ENCODE measurements at places on chromosomes 2 and 18.

DNA sequence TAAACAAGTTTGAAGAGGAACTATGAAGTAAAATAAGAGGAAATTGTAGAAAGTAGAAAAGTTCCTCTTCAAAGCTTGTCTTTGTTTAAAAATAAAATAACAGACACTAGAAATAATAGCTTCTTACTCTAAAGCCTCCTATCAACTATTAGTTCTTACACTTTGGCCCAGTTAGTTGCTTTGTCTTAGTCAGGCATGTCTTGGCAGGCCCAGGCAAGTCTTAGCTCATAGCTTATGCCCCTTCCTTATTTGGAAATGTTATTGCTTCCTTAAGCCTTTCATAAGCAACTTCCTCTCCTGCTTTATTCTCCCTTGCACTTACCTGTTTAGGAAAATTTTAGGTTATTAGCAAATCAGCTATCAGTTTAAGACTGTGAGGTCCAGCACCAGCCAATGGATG lies 950.6 kb upstream of the LRATD1 start:
- no peak for DNase-seq

DNA sequence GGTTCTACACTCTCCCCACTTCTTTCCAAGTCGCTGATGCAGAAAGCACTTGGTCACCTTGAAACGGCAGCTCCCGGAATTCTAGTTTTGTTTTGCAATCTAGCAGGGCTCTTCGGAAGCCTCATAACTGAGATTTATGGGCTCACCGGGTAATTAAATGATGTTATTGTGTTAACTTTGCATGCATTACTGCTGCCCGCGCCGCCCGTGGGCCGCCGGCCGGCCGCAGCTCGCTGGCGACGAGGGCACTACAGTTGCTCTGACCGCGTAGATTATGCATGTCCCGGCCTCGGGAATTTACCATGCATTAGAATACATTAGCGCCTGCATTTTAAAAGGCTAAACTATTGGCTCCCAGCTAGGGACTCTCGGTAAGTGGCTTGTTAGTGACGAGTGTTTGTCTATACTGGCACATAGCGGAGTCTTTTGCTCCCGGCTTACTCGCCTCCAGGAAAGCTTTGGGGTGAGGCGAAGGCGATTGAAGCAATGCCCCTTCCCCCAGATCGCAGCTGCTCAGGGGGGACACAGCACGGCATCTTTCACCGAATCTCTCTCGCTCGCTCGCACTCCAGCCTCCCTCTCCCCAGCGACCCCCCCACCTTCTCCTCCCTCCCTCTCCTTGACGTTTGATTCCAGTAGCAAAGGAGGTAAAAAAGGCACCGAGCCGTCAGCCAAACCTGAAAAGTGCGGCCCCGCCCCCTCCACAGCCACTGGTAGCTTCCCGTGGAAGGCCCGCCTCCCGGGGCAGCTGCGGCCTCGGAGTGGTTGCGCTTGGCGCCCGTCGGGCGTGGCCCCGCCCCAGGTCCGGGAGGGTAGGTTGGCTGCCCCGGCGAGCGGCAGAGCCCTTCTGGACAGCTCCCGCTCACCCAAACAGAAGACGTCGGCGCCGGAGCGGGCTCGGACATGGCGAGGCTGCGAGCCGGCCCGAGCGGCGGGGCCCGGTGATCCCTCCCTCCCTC lies at the start of gene ONECUT2:
TSS of gene ONECUT2 (plus strand) at position 839 of the 959 bp plus-strand sequence. CDS start 343 bp downstream, outside the sequence.
- DNase-seq: peak; percentile 29

- DNase-seq: no peak
These were observed 69.5 kb downstream of the MYO5B start for GRCh38 chr18:50125456-50125855.

DNA sequence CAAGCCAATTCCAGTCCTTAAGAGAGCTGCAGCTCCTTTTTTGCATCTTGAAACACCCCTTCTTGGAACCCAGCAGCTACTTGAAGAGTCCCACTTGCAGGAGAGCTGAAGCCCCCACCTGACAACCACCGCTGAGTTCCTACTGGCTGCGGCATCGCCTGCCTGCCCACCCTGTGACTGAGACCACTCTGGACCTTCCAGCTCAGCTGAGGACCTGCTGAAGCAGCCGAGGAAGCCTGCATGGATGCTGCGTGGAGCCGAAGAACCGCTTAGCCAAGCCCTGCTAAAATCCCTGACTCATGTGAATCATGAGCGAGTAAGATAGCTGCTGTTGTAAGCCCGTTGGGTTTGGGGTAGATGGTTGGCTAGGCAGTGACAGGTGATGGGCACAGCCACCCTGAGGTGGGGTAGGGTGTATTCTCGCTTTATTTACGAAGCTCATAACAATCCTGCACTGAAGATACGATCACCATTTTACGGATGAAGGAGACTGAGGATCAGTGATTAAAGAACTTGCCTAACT lies 78.4 kb downstream of the INHBB start:
- no peak for DNase-seq

DNA sequence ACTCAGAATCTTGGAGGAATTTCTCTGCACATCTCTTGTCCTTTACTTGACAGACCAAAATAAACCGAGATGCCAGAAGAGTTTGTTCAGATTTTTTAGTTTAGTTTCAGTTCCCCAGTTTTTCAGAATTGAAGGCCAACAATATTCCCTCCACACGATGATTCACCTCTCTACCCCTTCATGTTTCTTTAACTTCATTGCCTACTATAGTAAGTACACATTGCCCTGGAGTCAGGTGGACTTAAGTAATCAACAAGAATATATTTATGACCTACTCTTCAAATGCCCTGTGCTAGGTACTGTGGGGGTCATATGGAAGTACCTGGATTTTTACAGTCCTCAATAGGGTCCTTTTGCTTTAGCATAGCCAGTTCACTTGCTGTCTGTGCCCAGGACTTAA lies 79.6 kb upstream of the CTLA4 start:
- no peak for DNase-seq

- no peak for DNase-seq
These were observed 951.6 kb upstream of the SLC39A10 start for GRCh38 chr2:194705398-194705797.

GRCh38 chr2:7619203-7619970 lies 702.2 kb downstream of the RNF144A start:
- no peak for DNase-seq

GRCh38 chr2:38074764-38075506 lies 1.0 kb downstream of the CYP1B1 start:
- no peak for DNase-seq

DNA sequence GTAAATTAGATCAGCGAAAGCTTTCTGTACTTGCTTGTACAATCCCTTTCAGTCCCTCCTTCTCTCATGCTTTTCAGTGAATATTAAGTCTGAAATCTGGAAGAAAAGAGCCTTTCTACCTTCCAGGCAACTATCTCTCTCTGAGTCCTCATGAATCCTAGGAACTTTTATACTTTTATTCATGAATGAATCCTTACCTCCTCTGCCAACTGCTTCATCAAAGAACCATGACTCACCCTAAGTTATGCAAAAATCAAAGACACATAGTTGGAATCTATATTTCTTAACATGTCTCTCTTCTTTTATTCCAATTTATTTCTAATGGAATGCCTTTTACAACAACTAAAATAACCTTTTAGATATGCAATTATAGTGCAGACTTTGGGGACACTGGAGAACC lies 394.2 kb downstream of the CLIP4 start:
- no peak for DNase-seq

GRCh38 chr2:240934701-240935102 lies 28.6 kb downstream of the CROCC2 start:
- DNase-seq: no peak

DNA sequence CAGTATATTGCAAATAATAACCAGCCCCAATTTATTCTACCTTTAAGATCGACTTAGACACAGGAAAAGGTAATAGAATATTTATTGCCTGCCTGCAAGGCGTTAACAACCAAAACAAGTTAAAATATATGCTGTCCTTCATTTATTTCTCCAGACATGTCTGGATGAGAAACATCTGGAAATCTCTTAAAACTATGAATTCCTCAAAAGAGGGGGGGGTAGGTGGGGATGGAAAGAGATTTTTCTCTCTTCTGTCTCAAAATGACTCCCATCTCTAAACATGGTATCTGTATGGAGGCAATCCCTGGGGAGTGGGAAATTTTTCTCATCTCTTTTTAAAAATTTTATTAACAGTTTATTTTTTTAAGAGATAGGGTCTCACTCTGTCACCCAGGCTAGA lies 113.0 kb downstream of the CDH2 start:
- DNase-seq: no peak

- DNase-seq: no peak
These were observed 90.4 kb upstream of the SLC35G4 start for GRCh38 chr18:11518788-11519685.

GRCh38 chr2:172914341-172915008 lies 161.2 kb upstream of the MAP3K20 start:
- no peak for DNase-seq

GRCh38 chr18:2848247-2849246 lies 1.7 kb downstream of the EMILIN2 start:
- DNase-seq: no peak

DNA sequence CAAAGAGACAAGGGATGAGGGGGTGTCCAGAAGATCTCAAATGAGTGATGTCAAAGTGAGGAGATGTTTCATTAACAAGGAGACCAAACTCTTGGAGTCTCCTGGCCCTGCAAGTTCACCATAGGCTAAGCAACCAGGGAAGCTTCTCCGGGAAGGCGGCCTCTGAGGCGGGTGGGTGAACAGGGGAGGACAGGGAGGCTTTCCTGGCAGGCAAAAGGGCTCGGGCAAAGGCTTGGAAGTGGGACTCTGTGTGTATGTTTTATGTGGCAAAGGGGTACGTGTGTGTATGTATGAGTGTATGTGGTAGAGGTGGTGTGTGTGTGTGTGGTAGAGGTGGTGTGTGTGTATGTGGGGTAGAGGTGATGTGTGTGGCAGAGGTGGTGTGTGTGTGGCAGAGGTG lies 163.9 kb downstream of the DYSF start:
- no peak for DNase-seq

- DNase-seq: no peak
These were observed 102.4 kb upstream of the THUMPD2 start for GRCh38 chr2:39881494-39881893.

GRCh38 chr2:2234398-2235195 lies 96.5 kb downstream of the MYT1L start:
- DNase-seq: no peak

GRCh38 chr2:66305718-66306117 lies 129.2 kb upstream of the MEIS1 start:
- no peak for DNase-seq

DNA sequence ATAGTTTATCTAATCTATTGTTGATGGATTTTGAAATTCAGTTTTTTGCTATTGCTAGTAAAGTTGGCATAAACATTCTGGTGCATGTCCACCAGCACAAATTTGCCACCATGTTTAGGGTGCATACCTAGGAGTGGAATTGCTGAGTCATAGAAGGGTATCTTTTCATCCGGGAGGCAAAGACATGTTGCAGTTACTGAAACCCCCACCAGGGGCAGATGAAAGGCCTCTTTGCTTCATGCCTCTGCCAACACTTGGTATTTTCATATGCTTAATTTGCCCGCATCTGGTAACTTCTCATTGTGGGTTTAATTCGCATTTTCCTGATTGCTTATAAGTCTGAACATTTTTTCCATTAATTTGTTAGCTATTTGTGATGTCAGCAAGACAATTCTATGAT lies 8.2 kb downstream of the DCC start:
- no peak for DNase-seq

DNA sequence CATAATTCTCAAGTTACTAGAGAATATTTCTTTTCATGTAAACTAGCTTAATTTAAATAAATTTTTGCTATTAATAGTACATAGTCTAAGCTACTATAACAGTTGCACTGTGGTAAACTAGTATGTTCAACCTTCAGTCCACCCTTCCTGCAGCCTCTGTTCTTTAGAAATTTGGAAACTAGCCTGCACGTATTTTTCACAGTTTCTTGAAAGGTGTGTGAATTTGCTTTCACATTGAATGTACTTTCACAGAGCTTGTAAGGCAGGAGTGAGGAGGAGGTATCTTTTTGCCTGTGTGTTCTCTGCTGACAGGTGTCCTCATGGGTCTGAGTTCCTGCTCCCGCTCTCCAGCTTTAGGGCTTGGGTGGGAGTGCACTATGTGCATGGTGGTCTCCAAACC lies 117.5 kb downstream of the ATP9B start:
- DNase-seq: no peak

DNA sequence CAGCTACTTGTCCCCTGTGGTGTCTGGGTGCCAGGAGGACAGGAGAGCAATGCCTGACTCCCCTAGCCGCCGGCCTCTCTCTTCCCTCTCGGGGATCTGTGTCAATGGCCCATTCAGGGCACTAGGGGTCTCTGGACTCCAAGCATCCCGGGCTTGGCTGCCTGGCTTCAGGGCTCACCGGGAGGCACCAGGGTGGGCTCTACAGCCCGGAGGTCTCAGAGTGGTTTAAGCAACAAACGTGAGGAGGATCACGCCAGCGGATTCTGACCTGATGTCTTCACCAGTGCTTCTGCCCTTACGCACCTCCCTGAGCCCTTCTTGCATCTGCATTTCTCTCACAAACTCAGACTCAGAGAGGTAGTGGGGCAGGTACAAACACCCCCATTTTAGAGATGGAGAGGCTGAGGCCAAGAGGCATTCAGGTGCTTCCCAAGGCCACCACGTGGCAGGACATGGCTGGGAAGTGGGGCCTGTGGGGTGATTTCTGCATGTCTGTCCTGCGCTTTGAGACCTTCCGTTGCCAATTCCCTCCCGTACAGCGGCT lies 243.0 kb downstream of the CELF4 start:
- no peak for DNase-seq

Measured in activated T-cell treated with anti-CD3 and anti-CD28 coated beads for 4 hours (primary cell).